ENCODE measurements at places on chromosomes 2 and 18. TPM values are rescaled to one million over a fixed set of nuclear protein-coding genes. Genes with fewer than 3 reads are reported as not detected.

DNA sequence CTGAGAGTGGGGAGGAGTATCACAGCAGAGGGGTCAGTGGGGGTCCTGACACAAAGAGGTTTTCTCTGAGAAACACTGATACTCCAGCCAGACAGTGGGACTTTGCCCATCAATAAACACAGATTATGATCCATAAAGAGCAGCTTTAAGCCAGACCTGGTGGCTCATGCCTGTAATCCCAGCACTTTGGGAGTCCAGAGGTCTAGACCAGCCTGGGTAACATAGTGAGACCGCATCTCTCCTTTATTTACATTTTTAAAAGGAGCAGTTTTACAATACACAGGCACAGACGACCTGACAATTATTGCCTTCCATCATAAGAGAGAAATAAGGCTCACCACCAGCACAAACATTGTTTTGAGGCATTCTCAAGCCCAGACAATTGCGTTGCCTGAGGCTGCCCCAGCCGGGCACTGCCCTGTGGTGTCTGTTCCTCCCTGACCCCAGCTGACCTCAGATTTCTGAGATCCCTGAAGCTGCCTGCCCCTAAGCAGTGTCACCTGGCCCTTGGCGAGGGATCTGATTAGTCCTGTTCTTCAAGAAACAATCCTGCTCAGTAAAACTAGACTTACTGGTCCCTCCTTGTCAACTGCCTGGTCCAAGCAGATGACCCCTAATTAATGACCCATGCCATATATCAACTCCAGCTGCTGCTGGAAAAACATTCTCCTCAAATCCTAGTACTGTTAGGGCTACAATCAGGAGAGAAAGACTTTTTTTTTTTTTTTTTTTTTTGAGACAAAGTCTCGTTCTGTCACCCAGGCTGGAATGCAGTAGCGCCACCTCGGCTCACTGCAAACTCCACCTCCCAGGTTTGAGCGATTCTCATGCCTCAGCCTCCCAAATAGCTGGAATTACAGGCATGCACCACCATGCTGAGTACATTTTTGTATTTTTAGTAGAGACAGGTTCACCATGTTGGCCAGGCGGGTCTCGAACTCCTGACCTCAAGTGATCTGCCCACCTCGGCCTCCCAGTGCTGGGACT lies 59.4 kb upstream of the SOS1 start:
- DNase-seq = no peak

GRCh38 chr2:191721331-191721730 lies 43.4 kb downstream of the NABP1 start:
- DNase-seq = no peak

- no peak for DNase-seq
Measured at GRCh38 chr18:48100651-48101165, 170.2 kb upstream of the SMAD2 start.

SRD5A2 gene
- total RNA-seq = not detected

- DNase-seq = no peak
Measured at GRCh38 chr18:75335511-75335910, 92.0 kb downstream of the SMIM21 start.

TMEM178A gene
- total RNA-seq = not detected

MC4R gene
- total RNA-seq = not detected

GRCh38 chr18:57210716-57211411 lies 64.0 kb downstream of the BOD1L2 start:
- DNase-seq = no peak

DNA sequence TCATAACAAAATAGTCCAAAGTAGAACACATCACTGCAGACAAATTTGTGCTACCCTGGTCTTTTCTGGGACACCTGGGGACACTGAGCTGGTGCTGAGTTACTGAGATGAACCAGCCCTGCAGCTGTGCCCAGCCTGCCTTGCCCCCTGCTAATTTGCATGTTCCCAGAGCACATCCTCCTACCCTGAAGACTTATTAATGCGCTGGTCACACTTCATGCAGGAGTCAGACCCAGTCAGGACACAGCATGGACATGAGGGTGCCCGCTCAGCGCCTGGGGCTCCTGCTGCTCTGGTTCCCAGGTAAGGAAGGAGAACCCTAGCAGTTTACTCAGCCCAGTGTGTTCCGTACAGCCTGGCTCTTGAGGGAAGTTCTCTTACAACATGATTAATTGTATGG lies 1518.3 kb downstream of the RPIA start:
- no peak for DNase-seq

ACADL gene
- not detected for total RNA-seq

EHD3 gene
- 0.05 TPM for total RNA-seq

DNA sequence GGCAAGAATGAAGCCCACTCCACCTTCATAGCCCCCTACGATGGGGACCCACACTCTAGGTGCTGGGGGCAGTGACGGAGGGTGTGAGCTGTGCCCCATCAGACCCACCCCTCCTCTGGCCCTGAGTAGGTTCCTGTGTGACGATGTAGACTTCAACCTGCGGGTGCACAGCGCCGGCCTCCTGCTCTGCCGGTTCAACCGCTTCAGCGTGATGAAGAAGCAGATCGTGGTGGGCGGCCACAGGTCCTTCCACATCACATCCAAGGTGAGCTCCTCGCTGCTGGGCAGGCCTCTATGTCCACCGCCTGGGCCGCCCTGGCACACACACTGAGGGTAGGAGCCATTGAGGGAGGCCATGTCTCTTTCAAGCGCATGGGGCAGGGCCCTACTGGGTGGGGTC lies 34.9 kb downstream of the NTSR2 start:
- no peak for DNase-seq

GRCh38 chr18:76405681-76406356 lies 89.2 kb downstream of the ZNF516 start:
- DNase-seq = peak; percentile 62

DNA sequence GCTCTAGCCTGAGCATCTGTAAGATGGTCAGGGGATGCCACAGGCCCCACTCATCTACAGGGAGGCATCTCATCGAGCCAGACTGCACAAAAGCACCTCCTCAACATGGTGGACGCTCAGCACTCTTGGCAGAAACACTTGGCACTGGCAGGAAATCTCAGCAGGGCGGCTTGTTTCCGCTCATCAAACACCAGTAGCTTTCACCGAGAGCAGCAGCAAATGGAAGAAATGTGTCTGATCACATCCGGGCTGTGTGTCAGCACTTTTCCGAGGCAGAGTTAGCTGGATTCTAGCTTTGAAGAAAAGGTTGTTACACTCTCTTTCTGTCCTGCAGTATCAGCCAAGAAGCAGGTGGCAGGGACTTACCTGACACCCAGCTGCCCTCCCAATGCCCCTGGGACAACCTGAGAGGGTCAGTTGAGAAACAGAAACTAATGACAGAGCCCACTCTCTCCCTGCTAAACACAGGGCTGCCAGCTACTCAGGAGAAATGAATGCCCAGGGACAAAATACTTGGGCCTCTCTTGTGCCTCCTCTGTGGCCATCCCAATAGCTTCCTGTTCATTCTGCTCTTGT lies 68.9 kb upstream of the FZD7 start:
- peak; percentile 51 for DNase-seq

DNA sequence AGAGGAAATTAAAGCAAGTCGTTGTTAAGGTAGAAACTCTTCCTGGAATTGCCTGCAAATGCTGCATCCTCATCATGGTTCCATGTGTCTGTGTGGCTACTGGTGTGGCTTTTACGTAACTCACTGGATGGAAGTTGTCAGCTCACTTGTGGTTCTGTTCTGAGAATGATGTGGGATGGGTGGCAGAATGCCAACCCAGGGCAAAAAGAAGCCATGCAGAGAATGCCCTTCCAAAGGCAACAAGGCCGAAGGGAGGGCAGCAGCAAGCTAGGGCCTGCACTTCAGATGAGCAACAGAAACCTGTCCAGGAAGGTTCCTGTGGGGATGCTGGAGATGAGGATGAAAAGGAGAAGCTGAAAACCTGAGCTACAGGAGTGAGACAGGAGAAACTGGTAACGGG lies 10.4 kb upstream of the NAPG start:
- DNase-seq = no peak

RAB17 gene
- 0.61 TPM for total RNA-seq

GRCh38 chr2:207704078-207704477 lies 7.4 kb upstream of the CCNYL1 start:
- no peak for DNase-seq

- DNase-seq = peak; percentile 75
Measured at GRCh38 chr2:73285159-73285739, 971 bp upstream of the FBXO41 start.

DNA sequence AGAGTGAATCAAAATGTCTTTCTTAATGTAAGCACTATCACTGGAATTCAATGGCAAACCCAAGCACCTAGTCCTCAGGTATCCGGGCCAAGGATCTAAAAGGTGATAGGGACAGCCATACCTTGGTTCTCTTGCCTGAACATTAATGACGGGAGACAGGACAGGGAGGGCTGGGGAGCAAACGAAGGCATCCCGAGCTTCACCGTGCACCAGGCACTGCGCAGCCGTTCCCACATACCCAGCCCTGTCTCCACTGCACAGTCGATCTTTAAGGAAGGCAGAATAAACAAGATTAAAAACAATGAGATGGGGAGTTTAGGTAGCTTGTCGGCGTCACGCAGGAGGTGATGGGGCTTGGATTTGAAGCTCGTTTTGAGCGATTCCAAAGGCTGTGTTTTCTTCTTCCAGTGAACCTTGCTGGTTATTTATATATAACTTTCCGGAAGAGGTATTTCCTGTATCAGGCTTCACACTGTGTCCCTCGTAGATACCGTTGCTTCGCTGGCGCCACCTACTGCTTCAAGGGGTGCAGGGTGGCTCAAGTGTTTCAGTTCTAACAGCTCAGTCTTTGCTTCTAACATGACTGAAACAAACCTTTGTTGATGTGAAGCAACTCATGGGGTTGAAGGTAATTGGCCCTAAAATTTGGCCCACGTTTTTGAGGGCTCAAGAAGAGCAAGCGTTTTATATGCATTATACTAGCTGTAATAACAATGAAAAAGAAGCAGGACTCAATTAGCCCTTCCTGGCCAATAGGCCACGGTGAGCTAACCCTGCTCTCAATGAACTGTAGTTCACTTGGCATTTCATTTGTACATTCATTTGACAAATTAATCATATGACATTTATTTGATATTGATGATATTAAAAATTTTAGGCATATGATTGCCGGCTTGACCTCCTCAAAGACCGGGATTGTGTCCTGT lies 77.4 kb downstream of the DCDC2C start:
- peak; percentile 85 for DNase-seq

GRCh38 chr2:218658671-218659257 lies 659 bp downstream of the ZNF142 start:
- peak; percentile 68 for DNase-seq

GRCh38 chr2:177568390-177568789 lies 175.8 kb downstream of the AGPS start:
- DNase-seq = no peak

GRCh38 chr2:144826105-144826504 lies 306.2 kb upstream of the ZEB2 start:
- DNase-seq = no peak

DNA sequence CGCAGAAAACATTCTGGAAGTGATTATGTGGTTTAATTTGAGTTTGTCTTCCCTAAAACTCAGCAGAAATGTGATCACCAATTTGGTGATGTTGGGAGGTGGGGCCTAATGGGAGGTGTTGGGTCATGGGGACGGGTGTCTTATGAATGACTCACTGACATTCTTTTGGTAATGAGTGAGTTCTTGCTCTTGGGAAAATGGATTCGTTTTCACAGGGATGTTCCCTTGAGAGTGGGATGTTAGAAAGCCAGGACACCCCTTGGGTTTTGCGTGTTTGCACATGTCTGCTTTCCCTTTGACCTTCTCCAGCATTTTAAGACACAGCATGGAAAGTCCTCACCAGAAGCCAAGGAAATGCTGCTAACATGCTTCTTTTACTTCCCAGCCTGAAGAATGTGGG lies 321.5 kb upstream of the NT5C1B start:
- DNase-seq = no peak

Measured in activated CD8-positive, alpha-beta T cell treated with anti-CD3 and anti-CD28 coated beads, Interleukin-2, amount 10 ng/mL, durations not matched to agents 7 days and 5 days (primary cell).